ENCODE measurements at places on chromosomes 1 and 21.

DNA sequence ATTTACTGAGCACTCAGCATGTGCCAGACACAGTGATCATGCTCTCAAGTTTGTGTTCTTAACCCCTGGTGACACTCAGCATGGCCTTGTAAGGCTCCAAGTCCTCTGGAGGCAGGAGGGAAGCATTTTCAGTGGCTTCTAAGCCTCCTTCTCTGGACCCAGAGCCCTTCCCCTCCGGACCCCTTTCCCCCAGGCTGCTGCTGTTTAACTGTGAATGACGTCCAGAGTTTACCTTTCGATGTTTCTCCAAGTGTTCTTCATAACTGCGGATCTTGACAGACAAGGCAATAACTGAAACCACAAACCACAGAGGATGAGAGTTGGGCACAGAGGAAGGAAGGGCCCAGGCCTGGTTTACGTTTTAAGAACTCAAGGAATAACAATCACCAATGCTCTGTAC lies 6.5 kb downstream of the MRPS15 start:
- DNase-seq, result no peak

- DNase-seq, result no peak
Measured at GRCh38 chr21:17841103-17841502, 21.9 kb upstream of the C21orf91 start.

DNA sequence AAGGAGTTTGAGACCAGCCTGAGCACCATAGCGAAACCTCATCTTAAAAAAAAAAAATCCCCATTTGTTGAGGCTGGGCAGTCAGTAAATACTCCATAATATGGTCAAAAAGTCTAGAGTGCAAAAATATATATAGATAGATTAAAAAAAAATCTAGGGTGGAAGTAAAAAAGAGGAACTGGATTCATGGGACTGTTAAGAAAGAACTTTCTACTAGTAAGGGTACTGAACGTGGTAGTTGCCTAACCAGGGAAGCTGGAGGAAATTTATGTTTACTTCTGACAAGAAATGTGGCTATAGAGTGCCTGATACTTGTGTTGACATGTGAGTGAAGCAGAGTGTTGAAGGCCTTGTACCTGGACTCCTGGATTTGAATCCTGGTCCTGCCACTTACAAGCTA lies 265.9 kb upstream of the FAM78B start:
- no peak for DNase-seq

DNA sequence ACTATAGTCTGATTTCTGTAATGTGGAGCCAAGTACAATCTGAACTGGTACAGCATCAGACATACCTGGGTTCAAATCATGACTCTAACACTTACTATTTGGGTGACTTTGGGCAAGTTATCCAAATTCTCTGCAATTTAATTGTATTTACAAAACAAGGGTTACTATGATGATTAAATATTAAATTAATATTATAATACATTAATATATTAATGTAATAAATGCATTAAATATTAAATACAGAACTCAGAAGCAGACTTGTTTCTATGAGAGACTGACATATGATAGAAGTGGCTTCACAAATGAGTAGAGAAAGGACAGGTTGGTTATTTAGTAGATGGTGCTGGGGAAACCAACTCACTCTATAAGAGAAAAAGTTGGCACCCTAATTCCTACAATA lies 27.3 kb upstream of the OTUD3 start:
- no peak for DNase-seq

GRCh38 chr1:19460535-19461219 lies 24.7 kb downstream of the CAPZB start:
- DNase-seq, result no peak

Data from SHP77 treated with DMSO at 0.1 percent for 48 hours (cell line).